Activated naive CD4-positive, alpha-beta T cell treated with Interleukin-2 at 50 U/mL for 16 hours (primary cell): ENCODE measurements at places on chromosomes 3 and 15.

- no peak for DNase-seq
These were observed 308.8 kb downstream of the NEK10 start for GRCh38 chr3:27060336-27060735.

GRCh38 chr3:45861043-45861719, 19.3 kb upstream of the LZTFL1 start:
- DNase-seq, result no peak

DNA sequence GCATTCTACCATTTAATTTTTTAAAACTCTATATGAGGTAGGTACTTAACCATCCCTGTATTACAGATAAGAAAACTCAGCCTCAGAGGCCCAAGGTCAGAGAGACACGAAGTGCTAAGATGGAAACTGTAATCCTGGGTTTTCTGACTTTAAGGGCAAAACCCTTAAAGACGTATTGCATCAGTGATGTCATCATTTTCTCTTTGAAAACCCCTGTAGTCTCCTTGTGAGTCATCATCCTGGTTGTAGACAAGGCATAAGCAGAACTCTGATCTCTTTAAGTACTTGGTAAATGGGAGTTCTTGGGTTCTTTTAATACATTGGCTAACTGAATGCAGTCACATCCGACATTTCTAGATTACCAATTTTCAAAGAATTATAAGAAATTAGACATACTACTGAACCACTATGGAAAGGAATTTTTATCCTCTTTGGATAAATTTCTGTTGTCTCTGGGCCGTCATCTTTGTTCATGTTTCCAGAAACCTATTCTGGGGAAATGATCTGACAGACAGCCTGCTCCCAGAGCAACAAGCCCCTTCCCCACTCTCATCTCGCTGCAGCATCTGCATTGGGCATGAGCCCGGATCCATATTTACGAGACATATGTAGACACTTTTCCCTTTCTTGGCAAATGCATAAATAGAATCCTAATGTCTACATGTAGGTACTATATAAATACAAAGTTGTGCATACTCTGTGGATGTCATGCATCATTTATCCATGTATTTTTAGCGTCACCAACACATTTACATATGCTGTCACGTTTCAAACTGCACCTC, 48.7 kb upstream of the MDFIC2 start:
- no peak for DNase-seq

DNA sequence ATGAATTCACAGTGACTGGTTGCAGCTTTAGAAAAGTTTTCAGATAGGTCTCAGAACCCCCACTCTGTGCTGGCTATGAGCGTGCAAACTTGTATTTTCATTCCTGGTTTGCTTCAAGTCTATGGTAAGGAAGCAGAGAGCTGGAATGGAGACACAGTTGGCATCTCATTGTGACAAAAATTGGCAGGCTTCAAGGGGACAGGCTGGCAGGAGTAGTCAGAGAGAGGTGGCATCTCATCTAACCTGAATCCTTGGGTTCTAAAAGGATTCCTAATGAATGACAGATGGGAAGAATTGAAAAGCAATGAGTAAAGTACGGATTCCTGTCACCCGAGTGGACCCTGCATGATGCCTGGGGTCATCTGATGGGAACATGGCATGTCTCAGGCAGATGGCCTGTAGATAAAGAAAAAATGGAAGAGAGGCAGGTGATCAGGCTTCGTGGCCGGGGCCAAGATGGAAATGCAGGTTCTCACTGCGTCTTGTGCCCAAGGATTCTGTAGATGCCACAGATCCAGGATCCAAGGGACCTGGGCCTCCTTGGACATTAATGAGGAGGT, 89.4 kb upstream of the ABHD17C start:
- DNase-seq, result no peak

DNA sequence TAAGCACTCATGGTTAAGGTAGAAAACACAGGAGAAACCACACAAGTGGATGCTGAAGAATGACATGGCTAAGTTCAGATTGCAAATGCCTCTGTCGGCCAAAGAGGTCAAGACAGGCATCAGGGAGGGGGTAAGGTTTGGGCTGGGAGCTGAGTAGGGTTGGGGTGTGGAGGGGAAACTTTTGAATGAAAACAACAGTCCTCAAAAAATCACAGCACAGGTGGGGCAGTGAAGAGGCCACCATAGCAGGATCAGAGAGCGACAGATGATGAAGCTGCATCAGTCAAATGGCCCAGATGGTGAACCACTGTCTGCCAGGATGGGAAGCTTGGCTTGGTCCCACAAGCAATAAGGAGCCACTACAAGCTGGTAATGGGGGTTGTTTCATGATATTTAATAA, 74.9 kb downstream of the ADCY5 start:
- no peak for DNase-seq

DNA sequence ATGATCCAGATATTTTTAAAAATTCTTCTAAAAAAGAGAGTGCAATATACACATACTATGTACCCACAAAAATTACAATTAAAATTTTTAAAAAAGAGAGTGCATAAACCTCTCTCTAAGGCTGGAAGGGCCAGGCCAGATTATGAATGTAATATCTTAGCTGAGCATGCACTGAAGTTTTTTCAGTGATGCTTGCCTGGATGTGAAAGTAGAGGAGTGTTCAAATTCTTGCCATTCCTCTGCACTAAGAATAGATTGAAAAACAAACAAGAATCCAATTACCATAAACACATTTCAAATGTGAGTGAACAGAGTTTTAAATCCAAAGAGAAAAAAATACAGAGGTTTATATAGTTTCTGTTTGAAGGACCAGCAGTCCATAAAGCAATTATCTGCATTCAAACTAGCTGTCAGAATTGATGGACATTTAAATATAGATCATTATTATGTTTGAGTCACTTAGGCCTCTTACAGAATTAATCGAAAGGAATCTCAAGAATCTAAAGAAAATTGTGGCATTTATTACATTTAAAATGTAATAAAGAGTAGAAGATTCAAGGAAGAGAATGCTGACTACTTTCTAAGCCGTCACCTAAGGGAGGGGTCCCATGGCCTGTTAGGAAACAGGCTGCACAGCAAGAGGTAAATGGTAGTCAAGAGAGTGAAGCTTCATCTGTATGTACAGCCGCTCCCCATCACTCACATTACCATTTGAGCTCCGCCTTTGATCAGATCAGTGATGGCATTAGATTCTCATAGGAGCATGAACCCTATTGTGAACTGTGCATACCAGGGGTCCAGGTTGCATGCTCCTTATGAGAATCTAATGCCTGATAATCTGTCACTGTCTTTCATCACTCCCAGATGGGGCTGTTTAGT, 159.3 kb upstream of the MDFIC2 start:
- DNase-seq, result no peak

- no peak for DNase-seq
These were observed 10.9 kb downstream of the CA12 start for GRCh38 chr15:63370764-63371163.
